ENCODE measurements at places on chromosomes 7 and 10.
A peak's percentile ranks its signal among the peaks of the same experiment; 100 is the strongest.

DNA sequence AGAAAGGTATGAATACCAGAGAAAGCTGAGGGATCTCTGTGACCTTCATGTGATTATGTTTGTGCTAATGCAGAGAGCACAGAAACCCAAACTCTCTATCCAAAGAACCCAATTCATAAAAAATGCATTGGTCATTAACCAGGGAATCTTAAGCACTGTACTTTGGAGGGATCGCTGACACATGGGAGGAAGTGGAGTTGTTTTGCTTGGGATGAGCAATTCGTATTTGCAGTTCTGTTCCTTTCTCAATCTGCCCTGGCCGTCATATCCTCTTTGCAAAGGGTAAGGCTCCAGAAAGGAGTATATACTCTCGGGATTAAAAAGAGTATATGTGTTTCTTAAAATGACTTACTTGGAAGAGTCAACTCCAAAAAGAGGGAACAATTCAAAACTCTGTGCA is 221.3 kb downstream of the POU6F2 start:
- DNase-seq: no peak

DNA sequence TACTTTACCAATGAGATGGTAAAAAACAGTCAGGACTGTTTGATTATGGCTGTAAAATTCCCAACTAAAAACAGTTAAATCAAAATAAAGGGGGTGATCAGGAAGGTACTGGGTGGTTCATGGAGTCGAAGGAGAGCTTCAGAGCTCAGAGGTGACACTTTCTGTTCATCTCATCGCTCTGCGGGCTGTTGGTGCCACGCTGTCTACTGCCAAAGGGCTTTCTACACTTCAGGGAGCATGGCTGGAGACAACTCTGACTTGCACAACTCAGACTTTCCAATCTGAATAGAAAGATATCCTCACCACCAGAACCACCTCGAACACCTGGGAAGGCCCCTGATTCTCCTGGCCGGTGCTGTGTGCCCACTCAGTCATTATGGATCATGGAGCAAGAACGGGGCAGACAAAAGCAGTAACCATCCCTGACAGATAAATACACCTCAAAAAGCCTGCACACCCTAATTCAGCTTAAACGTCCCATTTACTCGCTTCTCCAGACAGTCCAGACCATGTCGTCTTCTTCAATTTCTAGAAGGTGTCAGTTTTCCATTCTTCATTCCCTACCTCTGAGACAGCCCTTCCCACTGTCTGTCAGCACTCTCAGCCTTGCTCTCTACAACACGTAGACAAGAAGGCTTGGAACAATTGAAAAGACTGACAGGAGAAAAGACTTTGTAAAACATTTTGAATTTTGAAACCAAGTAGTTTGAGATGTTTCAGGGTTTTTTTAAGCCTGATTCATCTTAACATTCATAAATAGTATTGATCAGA is 348.7 kb upstream of the NFE2L3 start:
- DNase-seq: no peak

GRCh38 chr7:5041047-5041446 is 4.6 kb upstream of the RBAK start:
- DNase-seq: no peak

- DNase-seq: no peak
Observed at GRCh38 chr10:131230641-131231322, 80.7 kb downstream of the TCERG1L start.

- DNase-seq: no peak
Observed at GRCh38 chr10:78599122-78599853, 469.5 kb upstream of the ZMIZ1 start.

GRCh38 chr10:63521416-63522276 is 445 bp downstream of the REEP3 start:
- DNase-seq: peak; percentile 63

GRCh38 chr7:26280723-26281122 is 10.9 kb upstream of the SNX10 start:
- no peak for DNase-seq

- DNase-seq: no peak
Observed at GRCh38 chr7:625376-625971, 101.0 kb upstream of the DNAAF5 start.

DNA sequence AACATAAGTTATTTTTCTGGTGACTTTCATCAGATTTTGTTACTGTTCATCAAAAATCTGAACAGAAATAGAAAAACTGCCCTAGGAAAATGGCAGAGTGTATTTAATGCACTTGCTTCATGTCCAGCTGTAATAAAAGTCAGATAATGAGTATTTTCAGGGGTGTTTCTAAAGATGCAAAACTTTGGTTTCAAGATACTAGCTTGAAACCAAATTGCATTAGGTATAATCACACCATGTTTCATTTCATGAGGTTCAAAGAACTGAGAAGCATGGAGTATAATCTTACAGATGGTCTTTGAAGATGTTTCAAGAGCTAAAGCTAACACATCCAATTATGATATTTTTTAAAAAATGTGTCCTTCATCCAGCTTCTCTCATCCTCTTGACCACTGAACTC is 128.9 kb downstream of the NRCAM start:
- no peak for DNase-seq

GRCh38 chr10:30944005-30944404 is 87.7 kb downstream of the ZNF438 start:
- DNase-seq: no peak

- peak; percentile 86 for DNase-seq
Observed at GRCh38 chr7:99314504-99314903, 11.2 kb upstream of the ARPC1A start.
